Activated T-cell treated with anti-CD3 and anti-CD28 coated beads for 24 hours (primary cell): ENCODE measurements at places on chromosomes 5 and 9.

DNA sequence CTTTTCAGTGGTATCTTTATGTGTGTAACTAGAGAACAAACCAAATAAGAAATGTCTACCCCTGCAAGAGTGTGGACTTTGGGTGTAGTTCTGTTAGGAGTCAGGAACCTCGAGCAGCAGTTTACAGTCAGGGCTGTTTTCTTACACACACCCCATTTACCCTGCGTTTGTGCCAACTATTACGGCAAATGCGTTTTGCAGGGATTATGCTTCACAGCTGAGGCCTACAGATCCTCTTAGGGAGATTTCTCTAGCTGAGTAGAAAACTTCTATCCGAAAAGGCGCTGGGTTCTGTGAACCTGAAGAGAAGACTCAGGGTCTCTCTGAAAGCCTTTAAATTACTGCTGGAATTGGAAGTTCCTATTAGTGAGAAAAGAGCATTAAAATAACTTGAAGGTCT is 51.4 kb downstream of the ACER2 start:
- DNase-seq: no peak

- no peak for DNase-seq
Measured at GRCh38 chr5:81794226-81794625, 43.3 kb upstream of the SSBP2 start.

DNA sequence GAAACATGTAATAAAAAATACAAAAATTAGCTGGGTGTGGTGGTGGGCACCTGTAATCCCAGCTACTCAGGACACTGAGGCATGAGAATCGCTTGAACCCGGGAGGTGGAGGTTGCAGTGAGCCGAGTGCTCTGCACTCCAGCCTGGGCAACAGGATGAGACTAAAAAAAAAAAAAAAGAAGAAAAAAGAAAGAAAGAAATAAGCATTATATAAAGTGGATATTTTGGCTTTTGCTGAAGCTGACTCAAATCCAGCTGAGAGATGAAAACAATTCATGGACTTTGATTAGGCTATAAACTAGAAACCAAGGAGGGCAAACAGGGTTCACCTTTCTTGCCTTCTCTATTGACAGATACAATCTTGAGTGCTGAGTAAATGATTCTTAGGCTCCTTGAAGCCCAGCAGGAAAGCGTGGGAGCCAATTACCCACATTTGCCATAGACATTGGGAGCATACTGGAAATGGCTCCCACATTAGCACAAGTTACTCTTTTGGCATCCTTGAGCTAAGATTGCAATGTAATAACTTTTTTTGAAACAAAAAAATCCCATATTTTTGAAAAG is 2.4 kb upstream of the BTF3 start:
- no peak for DNase-seq

DNA sequence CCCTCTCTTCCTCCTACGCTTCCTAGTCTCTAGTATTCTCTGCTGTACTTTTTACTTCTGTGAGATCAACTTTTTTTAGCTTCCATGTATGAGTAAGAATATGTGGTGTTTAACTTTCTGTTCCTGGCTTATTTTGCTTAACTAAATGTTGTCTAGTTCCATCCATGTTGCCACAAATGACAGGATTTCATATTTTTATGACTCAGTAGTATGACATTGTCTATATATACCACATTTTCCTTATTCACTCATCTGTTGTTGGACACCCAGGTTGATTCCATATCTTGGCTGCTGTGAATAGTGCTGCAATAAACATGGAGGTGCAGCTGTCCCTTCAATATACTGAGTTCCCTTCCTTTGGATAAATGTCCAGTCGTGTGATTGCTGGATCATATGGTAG is 34.8 kb downstream of the FGD3 start:
- no peak for DNase-seq

- no peak for DNase-seq
Measured at GRCh38 chr5:122639033-122639432, 135.8 kb upstream of the SNX2 start.

- no peak for DNase-seq
Measured at GRCh38 chr5:81038495-81038894, 78.3 kb downstream of the RASGRF2 start.

- no peak for DNase-seq
Measured at GRCh38 chr5:135443161-135443960, 3.8 kb downstream of the DCANP1 start.

DNA sequence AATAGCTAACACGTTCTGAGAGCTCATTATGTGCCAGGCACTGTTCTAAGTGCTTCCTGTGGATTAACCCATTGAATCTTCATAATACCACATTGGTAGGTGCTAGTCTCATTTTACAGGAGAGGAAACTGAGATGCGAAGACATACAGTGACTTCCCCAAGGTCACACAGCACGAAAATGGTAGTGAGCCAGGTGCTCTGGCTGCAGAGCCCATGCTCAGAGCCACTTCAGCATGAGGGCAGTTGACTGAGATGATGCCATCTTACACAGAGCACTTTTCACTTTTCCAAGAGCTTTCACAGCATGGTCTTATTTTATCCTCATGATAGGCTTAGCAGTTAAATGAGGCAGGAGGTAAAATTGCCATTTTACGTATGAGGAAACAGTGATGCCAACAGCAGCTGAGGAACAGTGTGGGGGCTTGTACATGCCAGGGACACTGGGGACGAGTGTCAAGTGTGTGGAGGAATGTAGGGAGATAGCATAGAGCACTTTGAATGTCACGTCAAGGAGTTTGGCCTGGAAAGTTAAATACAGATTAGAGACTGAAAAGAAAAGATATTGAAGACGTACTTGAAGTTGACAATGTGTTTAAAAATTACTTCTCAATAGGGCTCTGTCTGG is 180.0 kb downstream of the KIF4B start:
- DNase-seq: no peak
